Stimulated activated CD4-positive, alpha-beta T cell treated with anti-CD3 and anti-CD28 coated beads, Interleukin-4, amount 100 ng/mL, for 24 hours (primary cell): ENCODE measurements at places on chromosomes 7 and 10.

GRCh38 chr7:27607210-27607606 lies 55.5 kb downstream of the HIBADH start:
- no peak for DNase-seq

GRCh38 chr10:18204039-18204835 lies 64.0 kb downstream of the CACNB2 start:
- no peak for DNase-seq

- no peak for DNase-seq
These were observed 730.0 kb upstream of the SORCS1 start for GRCh38 chr10:107894516-107894915.

GRCh38 chr7:150937848-150938561 lies 40.1 kb downstream of the KCNH2 start:
- peak; percentile 42 for DNase-seq

GRCh38 chr10:52455098-52455497 lies 141.0 kb downstream of the DKK1 start:
- no peak for DNase-seq

DNA sequence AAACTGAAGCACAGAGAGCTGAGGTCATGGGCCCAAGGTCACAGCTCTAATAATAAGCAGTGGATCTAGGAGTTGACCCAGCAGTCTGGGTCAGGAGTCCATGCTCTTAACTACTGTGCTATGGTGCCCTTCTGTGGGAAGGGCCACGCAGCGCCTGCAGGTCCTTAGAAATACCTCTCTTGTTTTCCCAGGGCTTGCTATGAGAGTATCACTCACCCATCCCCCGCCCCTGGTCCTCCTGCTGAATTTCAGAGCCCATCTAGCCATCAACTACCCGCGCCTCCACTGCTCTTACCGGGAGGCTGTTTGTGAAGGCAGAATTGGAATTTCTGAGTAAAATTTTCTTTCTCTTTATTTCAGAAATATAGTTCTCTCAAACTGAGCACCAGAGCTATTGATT lies 27.3 kb upstream of the CRHR2 start:
- DNase-seq, result no peak

GRCh38 chr7:137871170-137871915 lies 24.6 kb upstream of the DGKI start:
- no peak for DNase-seq

DNA sequence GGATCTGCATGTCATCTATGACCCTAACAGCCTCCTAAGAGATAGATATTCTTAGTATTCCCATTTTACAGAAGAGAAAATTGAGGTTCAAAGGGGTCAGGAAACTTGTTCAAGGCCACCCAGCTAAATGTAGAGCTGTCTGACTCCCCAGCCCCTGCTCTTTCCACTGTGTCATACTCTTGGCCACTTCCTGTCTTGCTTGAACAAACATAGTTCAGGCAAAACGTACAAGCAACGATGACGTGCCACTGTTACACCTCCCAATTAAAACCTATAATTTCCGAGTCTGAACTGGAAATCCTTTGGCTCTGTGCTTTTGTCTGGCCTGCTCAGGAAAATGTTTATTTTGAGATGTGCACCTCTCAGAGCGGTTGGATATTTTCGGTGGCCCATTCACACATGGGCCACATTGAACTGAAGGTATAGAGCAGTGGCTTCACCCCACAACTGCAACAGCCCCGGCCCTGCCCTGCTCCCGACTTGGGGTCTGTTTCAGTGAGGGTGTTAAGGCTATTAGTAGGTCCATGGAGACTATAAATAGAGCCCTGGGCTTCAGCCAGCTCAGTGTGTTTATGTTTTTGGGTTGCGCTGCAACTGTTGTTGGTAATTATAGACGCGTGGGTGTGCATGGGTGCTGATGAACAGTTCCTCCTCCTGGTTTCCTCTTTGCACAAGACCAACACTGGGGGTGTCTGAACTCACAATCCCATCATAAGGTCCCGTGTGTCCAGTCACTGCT lies 172.3 kb upstream of the ADO start:
- peak; percentile 61 for DNase-seq

- DNase-seq, result no peak
These were observed 42.6 kb downstream of the KIF20B start for GRCh38 chr10:89744026-89744425.

DNA sequence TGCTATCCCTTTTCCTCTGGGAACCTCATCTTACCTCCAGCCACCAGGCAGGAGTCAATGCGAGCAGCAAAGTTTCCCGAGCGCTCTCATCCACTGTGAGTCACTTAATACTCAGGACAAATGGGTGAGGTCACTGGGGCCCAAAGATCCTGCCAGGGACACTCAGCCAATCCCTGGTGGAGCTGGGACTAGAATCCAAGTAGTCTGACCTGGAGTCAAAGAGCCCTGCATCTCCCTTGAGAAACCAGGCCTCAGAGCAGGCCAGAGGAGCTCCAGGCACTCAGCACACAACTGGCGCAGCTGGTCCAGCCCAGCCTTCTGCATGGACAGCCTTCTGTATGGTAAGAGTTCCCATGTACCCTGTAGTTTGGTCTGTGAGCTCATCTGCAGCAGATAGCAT lies 142.3 kb downstream of the MAPK8 start:
- DNase-seq, result no peak

DNA sequence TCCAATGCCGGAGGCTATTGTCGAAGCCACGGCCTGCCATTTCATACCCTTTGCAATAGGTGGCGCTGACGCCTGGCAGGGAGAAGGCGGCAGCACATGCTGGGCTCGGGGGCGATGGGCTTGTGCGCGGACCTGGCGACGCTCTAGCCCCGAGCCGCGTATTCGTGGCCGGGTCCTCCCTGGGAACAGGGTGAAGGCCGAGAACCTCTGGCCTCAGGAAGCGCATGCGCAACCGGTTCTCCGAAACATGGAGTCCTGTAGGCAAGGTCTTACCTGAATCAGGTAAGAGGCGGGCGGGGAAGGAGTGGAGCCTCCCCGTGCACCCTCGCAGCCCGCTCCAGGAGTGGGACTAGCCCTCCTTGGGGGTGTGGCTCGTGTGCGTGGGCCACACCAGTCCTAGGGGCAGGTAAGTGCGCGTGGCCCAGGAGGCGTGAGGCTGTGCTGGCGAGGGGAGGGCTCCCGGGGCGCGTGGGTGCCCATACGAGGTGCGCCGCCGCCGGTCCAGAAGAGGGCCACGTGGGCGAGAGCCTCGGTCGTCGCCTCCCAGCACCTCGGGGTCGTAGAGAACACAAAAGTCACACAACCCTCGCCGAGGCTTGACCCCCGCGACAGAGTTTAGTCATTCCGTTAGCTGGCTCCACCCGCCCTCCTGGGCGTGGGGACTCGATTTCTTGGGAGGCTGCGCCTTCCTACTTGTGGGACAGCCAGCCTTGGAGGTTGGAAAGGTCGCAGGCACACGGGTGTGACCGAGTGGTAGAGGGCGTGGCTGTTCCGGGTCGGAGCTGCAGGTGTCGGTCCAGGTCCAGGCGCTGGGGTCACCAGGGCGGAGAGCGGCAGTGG lies 5.6 kb upstream of the MEST start:
- DNase-seq, result peak; percentile 57

GRCh38 chr10:58625070-58625469 lies 112.4 kb downstream of the BICC1 start:
- no peak for DNase-seq

DNA sequence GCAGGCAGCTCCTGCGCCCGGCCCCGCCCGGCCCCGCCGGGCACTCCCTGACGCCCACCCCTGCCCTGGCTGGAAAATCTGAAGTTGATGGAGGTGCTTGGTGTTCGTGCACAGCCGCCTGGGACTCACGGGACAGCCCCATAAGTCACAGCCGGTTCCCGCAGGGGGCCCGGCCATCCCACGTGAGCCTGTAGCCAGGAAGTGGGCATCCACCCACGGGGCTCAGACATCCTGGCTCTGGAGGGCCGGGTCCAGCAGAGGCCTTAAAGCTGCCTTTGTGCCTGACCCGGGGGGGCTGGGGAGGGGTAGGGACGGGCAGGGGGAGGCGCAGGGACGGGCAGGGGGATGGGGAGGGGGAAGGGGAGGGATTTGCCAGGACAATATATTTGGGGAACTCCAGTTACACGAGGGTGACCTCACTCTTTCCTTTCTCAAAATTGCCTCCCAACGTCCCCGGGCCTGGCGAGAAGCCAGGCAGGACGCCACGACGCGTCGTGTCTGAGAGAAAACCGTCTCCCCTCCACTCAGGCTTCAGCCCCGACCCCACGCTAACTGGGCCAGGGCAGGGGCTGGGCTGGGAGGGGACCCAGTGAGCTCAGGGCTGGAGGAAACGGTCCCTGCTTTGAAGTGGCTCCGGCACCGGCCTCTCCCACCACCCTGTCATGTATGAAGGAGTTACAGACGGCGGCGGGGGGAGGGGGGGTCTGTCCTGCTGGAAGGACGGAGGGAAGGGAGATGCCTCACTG lies 82.1 kb upstream of the PDGFA start:
- DNase-seq, result peak; percentile 95

DNA sequence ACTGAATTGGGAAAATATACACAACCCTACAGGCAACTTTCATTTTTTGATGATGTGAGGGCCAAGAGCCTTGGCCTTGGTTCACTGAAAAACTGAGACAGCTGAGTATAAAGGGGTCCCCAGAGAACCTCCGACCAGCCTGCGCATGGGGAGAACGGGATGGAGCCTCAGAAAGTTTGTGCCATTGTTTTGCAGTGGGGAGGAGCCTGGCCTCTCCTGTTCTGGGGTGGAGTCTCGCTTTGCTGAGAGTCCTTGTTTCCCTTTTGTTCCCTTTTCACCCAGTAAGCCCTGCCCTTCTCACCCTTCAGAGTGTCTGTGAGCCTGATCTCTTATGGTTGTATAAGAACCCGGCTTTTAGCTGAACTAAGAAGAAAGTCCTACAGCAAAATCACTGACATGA lies 193.2 kb upstream of the AKR1E2 start:
- DNase-seq, result no peak

DNA sequence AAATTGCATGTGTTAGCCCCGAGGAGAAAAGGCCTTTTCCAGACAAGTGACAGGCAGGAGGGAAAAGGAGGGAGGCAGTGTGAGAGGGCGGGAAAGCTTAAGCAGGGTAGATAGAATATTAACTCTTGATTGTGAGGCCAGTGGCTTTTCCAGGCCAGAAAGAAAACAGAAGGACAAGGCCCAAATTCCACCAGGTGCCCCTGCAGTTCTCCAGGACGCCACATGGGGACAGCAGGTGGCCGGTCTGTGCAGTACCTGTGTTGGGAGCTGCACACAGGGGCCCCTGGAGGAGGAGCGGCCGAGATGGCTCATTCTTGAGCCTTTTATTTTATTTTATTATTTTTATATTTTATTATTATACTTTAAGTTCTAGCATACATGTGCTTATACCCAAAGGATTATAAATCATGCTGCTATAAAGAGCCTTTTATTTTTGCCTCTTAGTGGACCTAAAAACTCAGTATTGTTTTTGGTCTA lies 141.3 kb upstream of the KLF14 start:
- no peak for DNase-seq

DNA sequence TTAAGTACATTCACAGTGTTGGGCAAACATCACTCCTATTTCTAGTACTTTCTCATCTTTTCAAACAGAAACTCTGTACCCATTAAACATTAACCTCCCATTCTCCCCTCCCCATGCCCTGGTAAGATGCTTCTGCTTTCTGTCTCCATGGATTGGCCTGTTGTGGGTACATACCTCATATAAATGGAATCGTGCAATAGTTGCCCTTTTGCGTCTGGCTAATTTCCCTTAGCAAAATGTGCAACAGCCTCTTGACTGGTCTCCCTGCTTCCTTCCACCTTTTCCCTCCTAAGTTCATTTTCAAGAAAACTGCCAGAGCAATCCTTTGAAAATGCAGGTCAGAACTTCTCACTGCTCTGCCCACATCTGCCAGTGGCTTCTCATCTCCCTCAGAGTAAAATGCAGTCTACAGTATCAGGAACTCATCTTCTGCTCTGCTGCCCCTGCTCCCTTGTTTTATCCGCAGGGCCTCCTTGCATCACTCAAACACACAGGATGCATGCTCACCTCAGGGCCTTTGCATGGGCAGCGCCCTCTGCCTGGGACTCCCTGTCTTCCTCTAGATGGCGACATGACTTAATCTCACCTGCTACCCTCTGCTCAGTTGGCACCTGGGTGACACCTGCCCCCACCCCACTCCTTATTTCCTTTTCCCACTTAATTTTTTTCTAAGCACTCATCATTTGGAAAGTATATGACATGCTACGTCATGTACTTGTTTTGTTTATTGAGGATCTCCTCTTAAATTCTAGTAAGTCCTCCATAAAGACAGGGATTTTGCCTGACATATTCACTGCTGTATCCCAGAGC lies 44.3 kb upstream of the ECHDC3 start:
- DNase-seq, result no peak

DNA sequence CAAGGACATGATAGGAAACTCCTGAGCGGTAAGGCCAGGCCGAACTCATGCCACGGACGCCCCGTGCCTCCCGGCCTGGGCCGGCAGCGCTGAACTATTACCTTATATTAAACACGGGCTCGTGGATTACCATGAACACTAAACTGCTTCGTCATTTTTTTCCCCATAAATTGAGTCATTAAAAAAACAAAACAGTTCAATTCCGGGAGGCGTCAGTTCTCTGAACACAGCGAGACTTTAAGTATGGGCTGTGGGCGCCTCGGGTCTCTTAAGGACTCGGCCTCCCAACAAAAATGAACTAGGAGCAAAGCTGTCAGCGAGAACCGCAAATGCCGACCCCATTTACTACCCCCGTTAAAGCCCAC lies 519 bp downstream of the PITRM1 start:
- DNase-seq, result peak; percentile 62

- no peak for DNase-seq
These were observed 290.0 kb upstream of the PHYHIPL start for GRCh38 chr10:58886406-58886805.

- DNase-seq, result no peak
These were observed 158.0 kb downstream of the CREB5 start for GRCh38 chr7:28570113-28570969.
